ENCODE measurements at places on chromosomes 13 and 19. TPM values are rescaled to one million over a fixed set of nuclear protein-coding genes. Genes with fewer than 3 reads are reported as not detected.

Gene CD79A
- not detected for total RNA-seq

Gene ZNF700
- 11.7 TPM for total RNA-seq

Gene LYPD3
- total RNA-seq, result 4.6 TPM

Gene TRIP10
- 48.8 TPM for total RNA-seq

Gene MICU2
- total RNA-seq, result 95.7 TPM

Gene ZNF497
- total RNA-seq, result 1.5 TPM

- no peaks in the 10 kb centered on the region for H3K27me3 ChIP-seq
- no peak overlapping the region for H3K4me3 ChIP-seq
- H3K4me1 ChIP-seq, result no peaks in the 10 kb centered on the region
- DNase-seq, result no peak
Measured at GRCh38 chr13:59144700-59145099, 1019.0 kb downstream of the DIAPH3 start.

DNA sequence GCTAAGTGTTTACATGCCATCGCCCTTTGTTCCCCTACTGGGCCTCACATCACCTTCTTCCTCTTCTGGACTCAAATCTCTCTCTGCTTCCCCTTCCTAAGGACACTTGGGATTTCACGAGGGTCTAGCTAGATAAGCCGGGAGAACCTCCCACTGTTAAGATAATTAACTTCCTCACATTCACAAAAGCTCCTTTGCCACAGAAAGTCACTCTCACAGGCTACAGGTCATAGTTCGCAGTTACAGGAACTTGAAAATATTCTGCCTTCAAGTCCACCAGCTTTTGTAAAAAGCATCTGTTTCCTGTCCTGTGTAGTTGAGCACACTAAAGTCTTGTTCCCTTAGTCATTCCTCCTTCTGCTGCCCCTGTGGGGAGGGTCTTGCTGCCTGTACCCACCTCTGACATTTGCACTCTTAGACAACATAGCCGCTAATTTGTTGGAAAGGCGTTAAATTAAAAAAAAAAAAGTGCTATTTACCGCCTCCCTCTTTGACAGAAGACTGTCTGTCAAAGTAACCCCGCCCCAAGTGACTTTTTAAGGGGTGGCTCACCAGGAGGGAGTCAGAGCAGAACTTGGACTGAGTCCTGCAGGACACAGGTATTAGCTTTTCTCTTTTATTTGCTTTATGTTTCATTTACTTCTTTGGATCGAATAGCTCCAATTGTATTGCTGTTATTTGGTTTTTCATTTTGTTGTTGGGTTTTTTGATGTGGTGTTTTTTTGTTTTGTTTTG lies 26.8 kb upstream of the CEACAM21 start:
- H3K27ac ChIP-seq, result no peak overlapping the region
- no peak overlapping the region for H3K4me3 ChIP-seq
- no peaks in the 10 kb centered on the region for H3K36me3 ChIP-seq
- no peak for DNase-seq
- no peaks in the 10 kb centered on the region for H3K4me1 ChIP-seq

DNA sequence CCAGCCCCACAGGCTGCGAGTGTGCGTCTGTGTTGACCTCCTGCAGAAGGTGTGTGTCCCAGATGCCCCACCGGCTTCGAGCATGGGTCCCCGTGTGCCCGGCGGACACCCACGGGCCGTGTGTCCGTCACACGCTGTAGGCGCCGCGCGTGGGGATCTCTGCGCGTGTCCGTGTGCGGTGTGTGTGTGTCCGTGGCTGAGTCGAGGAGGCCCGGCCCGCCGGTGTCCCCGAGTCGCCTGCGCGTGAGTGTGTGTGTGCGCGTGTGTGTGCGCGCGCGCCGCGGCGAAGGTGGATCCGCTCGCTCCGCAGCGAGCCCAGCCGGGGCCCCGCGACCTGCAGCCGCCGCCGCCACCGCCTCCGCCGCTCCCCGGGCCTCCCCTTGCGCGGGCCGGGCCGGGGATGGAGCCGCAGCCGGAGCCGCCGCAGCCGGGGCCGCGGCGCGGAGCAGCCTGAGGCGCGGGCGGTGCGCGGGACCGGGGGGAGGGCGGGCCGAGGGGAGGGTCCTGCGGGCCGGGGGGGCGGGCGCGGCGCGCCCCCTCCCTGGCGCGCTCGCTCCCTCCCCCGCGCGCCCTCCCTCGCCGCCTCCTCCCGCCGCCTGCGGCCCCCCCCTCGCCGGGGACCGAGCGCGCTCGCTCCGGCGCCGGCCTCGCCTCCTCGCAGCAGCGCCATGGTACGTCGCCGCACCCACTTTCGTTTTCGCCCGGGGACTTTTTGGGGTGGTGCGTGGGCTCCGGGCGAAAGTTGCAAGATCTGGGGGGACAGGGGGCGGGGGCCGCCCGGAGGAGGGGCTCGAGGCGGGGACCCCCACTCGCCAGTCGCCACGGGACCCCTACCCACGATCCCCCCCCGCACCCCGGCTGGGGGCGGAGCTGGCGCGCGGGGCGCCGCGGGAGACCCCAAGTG lies 7.1 kb upstream of the NFIC start:
- peak overlapping the region; percentile 99 for H3K4me3 ChIP-seq
- DNase-seq, result peak; percentile 62
- peak overlapping the region; percentile 81 for H3K27ac ChIP-seq

GRCh38 chr19:41697198-41697855 lies 9.3 kb upstream of the CEACAM7 start:
- DNase-seq, result no peak
- H3K36me3 ChIP-seq, result no peaks in the 10 kb centered on the region
- no peak overlapping the region for H3K27ac ChIP-seq
- H3K4me3 ChIP-seq, result no peak overlapping the region

GRCh38 chr13:74675182-74675581 lies 541.0 kb upstream of the KLF12 start:
- H3K27me3 ChIP-seq, result no peaks in the 10 kb centered on the region
- no peaks in the 10 kb centered on the region for H3K4me1 ChIP-seq
- no peak for DNase-seq

DNA sequence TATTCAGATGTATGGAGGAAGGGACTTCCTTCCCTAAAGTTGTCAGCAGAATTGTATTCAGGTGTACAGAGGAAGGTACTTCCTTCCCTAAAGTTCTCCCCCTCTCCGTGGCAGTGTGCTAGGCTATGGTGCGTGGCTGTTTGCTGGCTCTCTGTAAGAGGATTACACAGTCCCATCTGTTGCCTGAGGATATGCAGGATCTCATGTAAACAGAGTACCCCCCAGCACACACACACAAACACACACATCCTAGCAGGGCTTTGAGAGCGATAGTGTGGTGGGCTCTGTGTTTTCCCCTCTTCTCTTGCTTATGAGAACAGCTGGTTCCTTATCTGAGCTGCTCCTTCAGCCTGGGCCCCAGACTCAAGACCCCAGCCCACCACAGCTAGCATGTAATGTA lies 10.3 kb downstream of the NEK5 start:
- no peak overlapping the region for H3K4me3 ChIP-seq
- no peak overlapping the region for H3K27ac ChIP-seq
- no peak for DNase-seq
- H3K36me3 ChIP-seq, result no peaks in the 10 kb centered on the region
- H3K27me3 ChIP-seq, result no peaks in the 10 kb centered on the region

- DNase-seq, result no peak
- no peak overlapping the region for H3K27ac ChIP-seq
- H3K36me3 ChIP-seq, result no peaks in the 10 kb centered on the region
- peaks cover 21% of the 10 kb centered on the region for H3K4me1 ChIP-seq
- H3K4me3 ChIP-seq, result no peak overlapping the region
Measured at GRCh38 chr13:111215081-111216047, 100.3 kb downstream of the ARHGEF7 start.

- H3K4me1 ChIP-seq, result no peaks in the 10 kb centered on the region
- H3K36me3 ChIP-seq, result no peaks in the 10 kb centered on the region
- peaks cover 20% of the 10 kb centered on the region for H3K27me3 ChIP-seq
- no peak overlapping the region for H3K27ac ChIP-seq
- no peak for DNase-seq
Measured at GRCh38 chr13:112131081-112131712, 64.2 kb downstream of the SOX1 start.

DNA sequence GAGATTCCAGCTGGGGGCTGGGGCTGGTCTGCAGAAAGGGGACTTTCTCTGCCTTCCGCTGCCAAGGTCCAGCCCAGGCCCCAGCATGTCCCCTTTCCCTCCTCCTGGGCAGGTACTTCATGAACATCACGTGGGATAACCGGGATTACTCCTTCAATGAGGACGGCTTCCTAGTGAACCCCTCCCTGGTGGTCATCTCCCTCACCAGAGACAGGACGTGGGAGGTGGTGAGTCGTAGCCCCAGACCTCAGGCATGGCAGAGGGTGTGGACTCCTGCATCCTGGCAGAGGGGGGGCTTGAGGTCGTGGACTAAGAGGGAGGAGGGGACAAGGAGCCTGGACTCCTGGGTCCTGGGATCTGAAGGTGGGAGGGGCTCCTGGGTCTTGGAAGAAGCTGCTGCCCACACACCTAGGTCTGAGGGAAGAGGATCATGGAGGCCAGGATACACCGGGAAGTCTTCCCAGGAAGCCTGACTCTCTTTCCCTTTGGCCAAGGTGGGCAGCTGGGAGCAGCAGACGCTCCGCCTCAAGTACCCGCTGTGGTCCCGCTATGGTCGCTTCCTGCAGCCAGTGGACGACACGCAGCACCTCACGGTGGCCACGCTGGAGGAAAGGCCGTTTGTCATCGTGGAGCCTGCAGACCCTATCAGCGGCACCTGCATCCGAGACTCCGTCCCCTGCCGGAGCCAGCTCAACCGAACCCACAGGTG lies 20.6 kb downstream of the GRIN2D start:
- H3K27ac ChIP-seq, result no peak overlapping the region
- no peaks in the 10 kb centered on the region for H3K4me1 ChIP-seq
- H3K4me3 ChIP-seq, result no peak overlapping the region
- no peaks in the 10 kb centered on the region for H3K36me3 ChIP-seq
- peak; percentile 15 for DNase-seq

DNA sequence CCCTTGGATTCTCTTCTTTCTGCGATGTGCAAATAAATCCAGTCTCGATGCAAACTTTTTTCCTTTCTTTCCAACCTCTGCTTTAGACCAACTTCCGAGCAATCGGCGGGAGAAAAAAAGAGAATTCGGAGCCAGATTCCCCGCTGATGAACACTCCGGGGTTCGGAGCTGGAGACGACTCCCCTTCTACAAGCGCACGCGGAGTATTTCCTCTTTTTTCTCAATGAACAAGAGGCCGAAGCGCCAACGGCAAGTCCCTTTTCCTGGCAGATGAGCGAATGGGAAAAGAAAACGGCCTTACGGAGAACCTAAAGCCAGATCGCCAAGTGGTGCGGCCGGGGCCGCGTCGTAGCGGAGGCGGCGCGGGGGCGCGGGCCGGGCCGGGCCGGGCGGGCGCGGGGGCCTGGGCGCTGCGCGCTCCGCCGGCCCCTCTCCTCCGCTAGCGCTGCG lies 250 bp downstream of the SPRY2 start:
- DNase-seq, result no peak
- peak overlapping the region; percentile 97 for H3K27ac ChIP-seq
- no peaks in the 10 kb centered on the region for H3K27me3 ChIP-seq
- H3K4me1 ChIP-seq, result peaks cover 16% of the 10 kb centered on the region
- H3K36me3 ChIP-seq, result no peaks in the 10 kb centered on the region
- H3K4me3 ChIP-seq, result peak overlapping the region; percentile 98

DNA sequence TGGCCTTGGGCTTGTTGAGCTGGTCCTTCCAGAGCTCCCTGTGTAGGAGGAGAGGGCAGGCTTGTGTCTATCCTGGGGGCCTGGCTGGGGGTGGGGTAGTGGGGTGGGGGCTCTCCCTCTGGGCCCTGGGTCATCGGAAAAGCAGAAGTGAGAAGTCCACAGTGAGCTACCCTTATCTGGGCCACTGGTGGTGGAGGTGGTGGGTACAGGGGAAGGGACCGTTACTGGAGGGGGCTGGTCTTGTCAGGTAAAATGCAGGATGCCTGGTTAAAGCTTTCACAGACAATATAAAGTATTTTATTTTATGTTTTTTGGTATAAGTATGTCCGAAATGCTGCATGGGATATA lies 342 bp upstream of the SIGLEC10 start:
- H3K27me3 ChIP-seq, result no peaks in the 10 kb centered on the region
- no peaks in the 10 kb centered on the region for H3K36me3 ChIP-seq
- H3K4me3 ChIP-seq, result no peak overlapping the region
- no peaks in the 10 kb centered on the region for H3K4me1 ChIP-seq

- no peaks in the 10 kb centered on the region for H3K36me3 ChIP-seq
- DNase-seq, result no peak
- H3K27ac ChIP-seq, result no peak overlapping the region
- peaks cover 5% of the 10 kb centered on the region for H3K27me3 ChIP-seq
- H3K4me3 ChIP-seq, result no peak overlapping the region
- H3K4me1 ChIP-seq, result no peaks in the 10 kb centered on the region
Measured at GRCh38 chr19:15110418-15110815, 3.2 kb downstream of the SYDE1 start.

DNA sequence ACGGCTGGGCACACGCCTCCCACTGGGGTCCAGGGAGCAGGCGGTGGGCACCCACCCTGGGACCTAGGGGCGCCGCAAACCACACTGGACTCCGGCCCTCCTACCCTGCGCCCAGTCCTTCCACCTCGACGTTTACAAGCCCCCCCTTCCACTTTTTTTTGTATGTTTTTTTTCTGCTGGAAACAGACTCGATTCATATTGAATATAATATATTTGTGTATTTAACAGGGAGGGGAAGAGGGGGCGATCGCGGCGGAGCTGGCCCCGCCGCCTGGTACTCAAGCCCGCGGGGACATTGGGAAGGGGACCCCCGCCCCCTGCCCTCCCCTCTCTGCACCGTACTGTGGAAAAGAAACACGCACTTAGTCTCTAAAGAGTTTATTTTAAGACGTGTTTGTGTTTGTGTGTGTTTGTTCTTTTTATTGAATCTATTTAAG lies 1.6 kb downstream of the JUNB start:
- DNase-seq, result no peak
- no peaks in the 10 kb centered on the region for H3K36me3 ChIP-seq
- peak overlapping the region; percentile 99 for H3K27ac ChIP-seq
- peak overlapping the region; percentile 94 for H3K4me3 ChIP-seq
- H3K4me1 ChIP-seq, result peaks cover 29% of the 10 kb centered on the region
- H3K27me3 ChIP-seq, result no peaks in the 10 kb centered on the region

DNA sequence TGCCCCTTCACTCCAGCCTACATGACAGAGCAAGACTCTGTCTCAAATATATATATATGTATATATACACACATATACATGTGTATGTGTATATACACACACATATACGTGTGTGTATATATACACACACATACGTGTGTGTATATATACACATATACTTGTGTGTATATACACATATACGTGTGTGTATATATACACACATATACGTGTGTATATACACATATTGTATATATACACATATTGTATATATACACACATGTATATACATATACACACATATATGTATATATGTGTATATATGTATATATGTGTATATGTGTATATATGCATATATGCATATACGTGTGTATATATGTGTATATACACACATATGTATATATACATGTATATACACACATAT lies 173.3 kb downstream of the GPC5 start:
- no peak overlapping the region for H3K27ac ChIP-seq
- H3K4me3 ChIP-seq, result no peak overlapping the region

GRCh38 chr13:44884076-44884729 lies 105.1 kb downstream of the NUFIP1 start:
- H3K4me3 ChIP-seq, result no peak overlapping the region
- no peaks in the 10 kb centered on the region for H3K36me3 ChIP-seq
- no peak overlapping the region for H3K27ac ChIP-seq
- DNase-seq, result no peak
- no peaks in the 10 kb centered on the region for H3K4me1 ChIP-seq
- H3K27me3 ChIP-seq, result no peaks in the 10 kb centered on the region

Measured in hepatocyte (in vitro differentiated cells).